SHP77 treated with DMSO at 0.1 percent for 48 hours (cell line): ENCODE measurements at places on chromosomes 3 and 15.

DNA sequence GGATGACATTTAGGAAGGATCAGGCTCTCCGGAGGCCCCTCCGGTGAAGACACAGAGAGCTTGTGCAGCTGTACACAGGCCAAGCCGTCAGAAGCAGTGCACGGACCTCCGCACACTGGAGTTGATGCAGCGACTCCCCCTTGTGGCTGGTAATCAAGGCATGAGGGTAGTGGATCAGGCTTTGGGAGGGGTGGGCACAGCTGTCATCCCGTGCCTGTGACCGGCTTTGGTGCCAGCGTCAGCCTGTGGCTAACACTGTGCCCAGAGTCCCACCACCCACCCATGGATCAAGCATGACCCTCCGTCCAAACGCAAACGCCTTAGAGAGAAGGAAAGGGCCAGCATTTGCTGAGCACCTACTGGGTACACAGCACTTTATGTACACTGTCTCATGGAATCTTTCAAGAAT, 8.2 kb upstream of the GRIP2 start:
- peak; percentile 2 for DNase-seq

DNA sequence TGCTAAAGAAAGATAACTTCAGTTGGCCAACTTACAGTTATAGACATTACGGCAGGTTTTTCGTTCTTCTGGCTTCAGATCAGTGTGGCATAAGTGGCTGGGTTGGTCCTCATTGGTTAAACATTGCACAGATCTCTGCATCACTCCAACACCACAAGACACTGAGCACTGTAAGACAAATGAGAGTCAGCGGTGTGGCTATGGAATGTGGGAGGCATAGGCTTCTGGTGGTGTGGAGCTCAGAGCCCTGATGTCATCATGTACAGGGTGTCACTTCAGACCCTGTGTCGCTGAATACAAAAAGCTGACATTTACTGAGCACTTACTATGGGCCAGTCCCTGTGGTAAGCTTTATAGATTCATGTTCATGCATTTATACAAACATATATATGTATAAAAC, 146.0 kb downstream of the ADAMTS9 start:
- DNase-seq: no peak

DNA sequence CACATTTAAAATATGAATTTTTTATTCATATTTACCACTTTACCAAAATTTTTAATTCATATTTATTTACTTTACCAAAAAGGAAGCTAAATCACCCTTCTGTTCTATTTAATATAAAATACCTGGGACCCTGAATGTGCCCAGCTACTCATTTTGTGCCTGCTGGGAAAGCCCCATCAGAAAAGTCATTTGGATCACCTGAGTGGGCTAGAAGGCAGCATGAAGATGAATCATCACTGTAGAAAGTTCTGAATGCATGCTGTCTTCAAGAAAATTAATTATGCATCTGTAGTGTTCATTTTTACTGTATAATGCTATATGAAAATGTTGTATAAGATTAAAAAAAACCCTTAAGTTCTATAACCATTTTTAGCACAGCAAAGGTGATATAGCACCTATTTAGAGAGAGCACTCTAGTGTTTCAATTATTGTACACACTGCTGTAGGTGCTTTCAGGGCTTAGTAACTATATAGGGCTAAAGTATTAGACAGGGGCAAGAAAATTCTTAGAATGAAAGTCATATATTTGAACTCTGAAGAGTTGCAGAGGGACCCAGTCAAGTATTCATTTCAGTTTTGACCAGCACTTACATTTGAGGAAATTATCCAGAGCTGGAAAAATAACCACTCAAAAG, 175.1 kb downstream of the NFKBIZ start:
- no peak for DNase-seq

GRCh38 chr15:73273181-73274002, 95.4 kb downstream of the HCN4 start:
- no peak for DNase-seq

DNA sequence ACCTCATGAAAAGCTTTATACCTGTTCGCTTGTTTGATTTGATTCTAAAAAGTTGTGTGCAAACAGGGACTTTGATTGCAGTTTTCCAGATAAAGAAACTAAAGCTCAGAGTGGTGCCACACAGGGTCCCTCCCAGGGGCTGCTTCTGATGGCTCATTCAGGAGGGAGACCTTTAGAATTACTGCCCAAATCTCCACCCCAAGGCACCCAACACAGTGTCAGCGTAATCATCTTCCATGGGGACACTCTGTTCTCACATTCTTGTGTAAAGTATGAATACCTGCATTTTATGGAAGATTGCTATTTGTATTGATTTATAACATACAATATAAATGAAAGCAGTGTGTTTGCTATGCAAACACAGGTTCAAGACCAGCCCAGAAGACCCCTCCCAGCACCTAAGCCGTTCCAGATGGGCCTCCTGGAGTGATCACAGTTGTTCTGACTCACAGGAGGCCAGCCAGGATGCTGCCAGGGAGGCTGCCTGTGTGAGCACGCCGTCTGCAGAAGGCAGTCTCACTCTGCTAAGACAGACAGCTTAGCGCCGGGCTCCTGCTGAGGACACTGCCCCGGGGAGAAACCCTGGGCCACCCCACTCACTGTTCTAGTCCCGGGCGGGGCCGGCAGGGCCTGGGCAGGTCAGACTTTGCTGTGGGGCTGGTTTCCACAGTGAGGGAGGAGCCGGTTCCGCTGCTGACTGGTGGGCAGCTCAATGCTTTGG, 185.6 kb downstream of the FAM43A start:
- no peak for DNase-seq

GRCh38 chr3:56864090-56864489, 62.3 kb upstream of the ARHGEF3 start:
- DNase-seq: no peak

DNA sequence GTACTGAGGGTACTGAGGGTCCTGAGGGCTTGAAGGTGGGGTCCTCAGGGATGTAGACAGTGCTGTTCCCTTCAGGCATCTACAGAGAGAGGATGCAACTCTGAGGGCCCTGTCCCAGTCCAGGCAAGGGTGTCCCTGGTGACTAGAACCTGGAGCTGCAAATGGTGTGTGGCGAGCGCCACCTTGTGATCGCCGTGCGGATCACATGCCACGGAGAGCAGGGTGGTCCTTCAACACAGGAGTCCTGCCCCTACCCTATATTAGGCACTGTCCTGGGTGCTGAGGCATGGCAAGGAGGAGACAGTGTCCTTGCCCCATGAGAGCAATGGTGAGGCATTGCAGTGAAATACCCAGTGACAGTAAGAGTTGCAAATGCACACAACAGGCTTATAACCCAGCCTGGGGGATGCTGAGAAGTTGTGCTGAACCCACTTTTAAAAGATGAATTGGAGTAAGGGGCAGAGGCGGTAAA, 23.6 kb downstream of the RHCG start:
- peak; percentile 16 for DNase-seq

DNA sequence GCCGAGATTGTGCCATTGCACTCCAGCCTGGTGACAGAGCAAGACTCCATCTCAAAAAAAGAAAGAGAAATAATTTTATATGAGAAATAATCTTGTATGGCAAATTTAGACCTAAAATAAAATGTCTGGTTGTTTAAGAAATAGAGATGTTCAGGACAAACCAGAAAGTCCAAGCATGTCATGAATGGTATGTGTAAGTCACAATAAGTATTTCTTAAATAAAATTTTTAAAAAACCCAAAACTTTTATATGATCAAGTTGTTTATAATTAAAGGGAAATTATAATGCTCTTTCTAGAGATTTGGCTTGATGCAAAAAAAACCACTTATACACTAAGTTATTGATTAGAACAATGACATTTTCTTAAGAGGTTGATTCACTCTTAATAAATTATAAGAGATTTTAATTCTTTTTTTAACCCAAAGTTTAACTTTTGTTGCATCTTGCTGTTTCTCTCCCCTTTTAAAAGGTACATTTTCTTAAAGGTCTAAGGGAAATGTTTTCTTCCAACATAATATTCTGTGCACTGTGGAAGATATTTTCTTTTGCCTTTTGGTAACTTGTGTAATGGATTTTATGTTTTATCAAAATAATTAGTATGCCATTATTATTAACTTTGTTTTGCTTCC, 105.7 kb downstream of the RTP4 start:
- no peak for DNase-seq

DNA sequence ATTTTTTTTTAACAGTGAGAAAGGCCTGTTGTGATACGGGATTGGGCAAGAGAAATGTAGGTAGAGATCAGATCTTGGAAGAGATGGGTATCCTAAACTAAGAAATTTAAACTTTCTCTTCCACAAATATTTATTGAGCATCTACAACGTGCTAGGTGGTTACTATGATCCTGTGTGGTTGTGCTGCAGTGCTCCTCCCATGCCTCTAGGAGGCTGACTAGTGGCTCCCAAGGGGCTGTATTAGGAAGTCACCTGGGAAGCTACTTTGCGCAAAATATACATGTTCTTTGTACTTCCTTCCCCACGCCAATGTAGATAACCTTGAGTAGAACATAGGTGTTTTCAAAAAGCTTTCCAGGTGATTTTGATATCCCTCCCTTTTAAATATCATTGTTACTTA, 27.2 kb downstream of the USP3 start:
- no peak for DNase-seq

- DNase-seq: no peak
Observed at GRCh38 chr15:37076543-37076942, 23.8 kb downstream of the MEIS2 start.

- no peak for DNase-seq
Observed at GRCh38 chr3:109339197-109339596, 1.9 kb upstream of the DPPA4 start.

GRCh38 chr3:166879661-166880060, 500.4 kb downstream of the ZBBX start:
- DNase-seq: no peak

DNA sequence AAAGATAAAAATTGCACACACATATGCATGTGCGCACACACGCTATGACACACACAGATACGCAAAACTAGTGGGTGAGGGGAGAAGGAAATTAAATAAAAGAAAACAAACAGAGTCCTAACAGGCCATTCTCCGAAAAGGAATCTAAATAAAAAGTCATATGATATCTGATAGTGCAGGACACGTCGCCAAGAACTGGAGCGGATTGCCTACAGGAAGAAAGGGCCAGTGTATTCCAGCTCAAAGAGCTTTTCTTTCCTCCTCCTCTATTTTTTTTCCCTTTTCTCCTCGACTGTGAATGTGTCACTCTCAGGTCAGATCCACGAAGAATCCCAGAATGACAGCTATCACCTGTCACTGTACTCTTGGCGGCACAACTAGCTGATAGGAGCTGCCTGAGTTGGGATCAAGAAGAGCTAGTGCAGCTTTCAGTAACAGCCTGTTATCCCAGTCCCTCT, 157.8 kb downstream of the TIGIT start:
- no peak for DNase-seq

DNA sequence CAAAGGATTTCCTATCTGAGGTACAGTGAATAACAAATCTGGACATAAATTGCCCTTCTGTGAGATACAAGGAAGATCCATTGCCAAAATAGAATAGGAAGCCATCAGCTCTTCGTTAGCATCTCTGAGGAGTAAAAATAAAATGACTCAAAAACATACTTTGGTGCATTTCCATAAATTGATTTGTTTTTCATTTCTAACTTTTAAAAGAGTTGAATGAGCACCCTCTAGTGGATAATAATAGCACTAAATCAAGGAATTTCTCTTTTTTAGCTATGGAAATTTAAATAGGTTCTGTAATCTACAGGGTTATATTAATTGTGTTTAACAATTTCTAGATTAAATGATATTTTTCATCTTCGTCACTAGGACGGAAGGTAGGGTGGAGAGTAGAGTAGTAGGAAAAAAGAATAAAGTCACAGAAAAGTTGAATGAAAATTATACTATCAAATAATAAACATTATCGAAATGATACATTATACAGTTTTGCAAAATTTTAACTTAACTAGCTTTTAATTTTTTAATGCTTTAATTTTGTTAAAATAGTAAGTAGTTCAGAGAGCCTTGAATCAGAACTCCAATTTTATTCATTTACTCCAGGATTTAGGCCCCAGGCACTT, 6.4 kb downstream of the NSUN3 start:
- no peak for DNase-seq

GRCh38 chr15:53910852-53911251, 67.4 kb upstream of the UNC13C start:
- no peak for DNase-seq

- DNase-seq: peak; percentile 54
Observed at GRCh38 chr3:48472923-48473616, 26.5 kb downstream of the ATRIP start.

DNA sequence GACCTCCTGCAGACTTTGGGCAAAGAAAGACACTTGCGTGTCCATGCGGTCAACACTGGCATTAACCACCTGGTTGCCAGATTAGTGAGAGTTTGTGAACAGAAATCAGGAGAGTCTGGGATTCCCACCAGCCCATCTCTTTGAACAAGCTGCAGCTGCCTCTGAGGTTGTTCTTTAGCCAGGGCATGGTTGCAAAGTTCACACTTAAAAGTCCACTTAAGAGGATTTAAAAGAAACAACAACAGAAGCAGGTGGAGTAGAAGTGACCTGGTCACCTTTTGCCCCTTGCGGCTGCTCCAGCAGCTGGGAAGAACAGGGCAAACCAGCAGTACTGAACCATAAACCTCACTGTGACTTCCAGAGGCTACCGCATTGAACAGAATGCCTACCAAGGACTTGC, 97.3 kb downstream of the FOXB1 start:
- no peak for DNase-seq

DNA sequence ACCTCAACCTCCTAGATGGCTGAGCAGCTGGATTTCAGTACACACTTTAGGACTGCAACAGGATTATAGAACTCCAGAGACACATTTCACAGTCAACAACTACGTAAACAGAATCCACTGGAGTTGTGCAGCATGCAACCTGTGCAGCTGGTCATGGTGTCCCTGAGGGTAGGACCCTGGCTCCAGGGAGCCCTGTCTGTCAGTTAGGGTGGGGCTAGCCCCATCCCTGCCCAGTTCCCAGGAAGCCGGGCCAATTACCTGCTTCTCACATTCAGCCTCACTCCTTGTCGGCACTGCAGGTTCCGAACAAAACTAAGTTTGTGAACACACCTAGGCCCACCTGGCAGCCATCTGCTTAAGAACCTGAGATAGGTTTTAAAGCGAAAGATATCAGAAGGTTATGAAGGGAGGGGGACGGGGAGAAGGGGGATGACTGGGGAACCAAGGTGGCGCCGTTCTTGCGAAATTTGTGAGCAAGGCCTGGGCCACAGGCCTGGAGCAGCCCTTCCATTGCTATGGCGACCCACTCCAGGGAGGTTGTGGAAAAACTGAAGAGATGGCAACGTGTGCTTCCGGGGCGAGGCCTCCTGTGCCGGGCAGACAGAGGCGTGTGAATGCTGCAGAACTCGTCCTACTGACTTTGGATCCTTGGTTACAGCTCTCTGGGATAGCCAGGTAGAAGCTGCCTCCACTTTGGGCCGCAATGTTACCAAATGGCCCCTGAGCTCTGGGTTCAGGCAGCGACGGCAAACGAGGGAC, 25.3 kb downstream of the ACSBG1 start:
- no peak for DNase-seq

GRCh38 chr3:105397974-105398373, 31.3 kb downstream of the ALCAM start:
- no peak for DNase-seq
